ENCODE measurements at places on chromosomes 1 and 21. TPM values are rescaled to one million over a fixed set of nuclear protein-coding genes. Genes with fewer than 3 reads are reported as not detected.

Gene IL20
- not detected for polyA plus RNA-seq

Gene C1orf87
- not detected for polyA plus RNA-seq

Gene FMN2
- 0.68 TPM for polyA plus RNA-seq

Gene ACTA1
- 2.7 TPM for polyA plus RNA-seq

Gene TFF3
- polyA plus RNA-seq = 27.8 TPM

Gene AIRE
- polyA plus RNA-seq = not detected

Gene S100A7
- polyA plus RNA-seq = 107 TPM

Gene IFNLR1
- polyA plus RNA-seq = 0.31 TPM

Gene SPATA46
- not detected for polyA plus RNA-seq

Gene OR2L2
- polyA plus RNA-seq = not detected

All from stomach (tissue), 19 donors.